ENCODE measurements at places on chromosomes 12 and 14. TPM values are rescaled to one million over a fixed set of nuclear protein-coding genes. Genes with fewer than 3 reads are reported as not detected.

KITLG gene
- total RNA-seq = 110 TPM

CABP1 gene
- total RNA-seq = 0.54 TPM

FAM222A gene
- total RNA-seq = 0.54 TPM

P2RX7 gene
- total RNA-seq = 0.18 TPM

CMA1 gene
- total RNA-seq = not detected

DNAH10 gene
- total RNA-seq = 0.82 TPM

ASCL1 gene
- total RNA-seq = not detected

ST8SIA1 gene
- 4.6 TPM for total RNA-seq

KRT6C gene
- not detected for total RNA-seq

INSM2 gene
- not detected for total RNA-seq

TAS2R31 gene
- total RNA-seq = 13.6 TPM

OR10AD1 gene
- not detected for total RNA-seq

MYH7 gene
- not detected for total RNA-seq

CNPY2 gene
- total RNA-seq = 76.1 TPM

RPS6KA5 gene
- total RNA-seq = 8.0 TPM

STXBP6 gene
- 2.7 TPM for total RNA-seq

TDRD9 gene
- total RNA-seq = 0.45 TPM

CAPZA3 gene
- not detected for total RNA-seq

RD3L gene
- total RNA-seq = not detected

DBX2 gene
- total RNA-seq = 0.08 TPM

ARHGAP5 gene
- 85.4 TPM for total RNA-seq

POLE gene
- 37.4 TPM for total RNA-seq

OR6C70 gene
- not detected for total RNA-seq

SMCO2 gene
- not detected for total RNA-seq

SERPINA6 gene
- not detected for total RNA-seq

IL26 gene
- total RNA-seq = not detected

SLC15A4 gene
- total RNA-seq = 23.8 TPM

ZNF219 gene
- 22.4 TPM for total RNA-seq

CCNB1IP1 gene
- total RNA-seq = 38.6 TPM

RXYLT1 gene
- 22.5 TPM for total RNA-seq

EPYC gene
- total RNA-seq = not detected

GALNT9 gene
- 0.49 TPM for total RNA-seq

TMEM30B gene
- total RNA-seq = 3.8 TPM

PRH2 gene
- not detected for total RNA-seq

NPAS3 gene
- total RNA-seq = 0.36 TPM

TRMT61A gene
- total RNA-seq = 9.2 TPM

RHEBL1 gene
- total RNA-seq = 0.25 TPM

FSCB gene
- 1.4 TPM for total RNA-seq

LRRC9 gene
- total RNA-seq = not detected

GPR137C gene
- 0.49 TPM for total RNA-seq

CACNA2D4 gene
- total RNA-seq = 0.27 TPM

RFLNA gene
- total RNA-seq = 1.1 TPM

MGST1 gene
- total RNA-seq = 203 TPM

PKP2 gene
- 0.45 TPM for total RNA-seq

FOXM1 gene
- 19.3 TPM for total RNA-seq

OTX2 gene
- total RNA-seq = not detected

OR5AU1 gene
- total RNA-seq = 0.08 TPM

All from fibroblast of the aortic adventitia (primary cell).